Right renal pelvis (tissue), 4 donors: ENCODE measurements at places on chromosomes 6 and 20.

DNA sequence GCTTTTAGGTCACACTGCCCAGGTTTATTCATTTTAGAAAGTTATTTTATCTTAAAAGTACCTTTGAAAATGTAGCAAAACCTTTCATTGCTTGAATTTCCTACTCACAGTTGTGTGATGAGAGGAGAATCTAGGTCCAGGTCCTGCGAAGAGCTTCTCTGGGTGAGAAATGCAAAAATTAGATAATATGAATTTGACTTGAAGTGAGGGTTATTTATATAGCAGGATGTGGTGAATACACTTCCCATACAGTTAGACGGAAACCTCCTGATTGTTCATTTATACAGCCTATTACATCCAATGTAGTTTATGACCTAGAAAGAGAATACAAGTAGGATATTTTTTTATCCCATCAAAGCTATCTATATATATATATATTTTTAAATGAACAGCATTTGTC is 30.5 kb downstream of the CDKAL1 start:
- DNase-seq: no peak

DNA sequence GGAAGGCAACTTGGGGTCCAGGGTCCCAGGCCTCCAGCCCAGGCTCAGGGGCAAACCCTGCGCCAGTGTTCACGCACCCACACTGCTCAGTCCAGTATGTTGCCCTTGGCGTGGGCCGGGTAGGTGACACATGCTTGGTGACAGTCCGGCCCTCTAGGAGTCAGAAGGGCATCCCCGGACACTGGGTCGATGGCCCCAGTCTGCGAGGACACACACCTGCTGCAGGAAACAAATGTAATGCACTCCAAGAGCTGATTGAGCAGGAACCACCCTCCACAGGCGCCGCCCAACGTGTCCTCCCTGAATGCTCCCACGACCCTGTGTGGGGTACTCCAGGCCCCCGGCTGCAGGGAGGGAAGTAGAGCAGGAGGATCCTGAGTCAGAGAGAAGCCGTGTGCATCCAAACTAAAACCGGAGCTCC is 160.7 kb downstream of the DLL1 start:
- DNase-seq: no peak

DNA sequence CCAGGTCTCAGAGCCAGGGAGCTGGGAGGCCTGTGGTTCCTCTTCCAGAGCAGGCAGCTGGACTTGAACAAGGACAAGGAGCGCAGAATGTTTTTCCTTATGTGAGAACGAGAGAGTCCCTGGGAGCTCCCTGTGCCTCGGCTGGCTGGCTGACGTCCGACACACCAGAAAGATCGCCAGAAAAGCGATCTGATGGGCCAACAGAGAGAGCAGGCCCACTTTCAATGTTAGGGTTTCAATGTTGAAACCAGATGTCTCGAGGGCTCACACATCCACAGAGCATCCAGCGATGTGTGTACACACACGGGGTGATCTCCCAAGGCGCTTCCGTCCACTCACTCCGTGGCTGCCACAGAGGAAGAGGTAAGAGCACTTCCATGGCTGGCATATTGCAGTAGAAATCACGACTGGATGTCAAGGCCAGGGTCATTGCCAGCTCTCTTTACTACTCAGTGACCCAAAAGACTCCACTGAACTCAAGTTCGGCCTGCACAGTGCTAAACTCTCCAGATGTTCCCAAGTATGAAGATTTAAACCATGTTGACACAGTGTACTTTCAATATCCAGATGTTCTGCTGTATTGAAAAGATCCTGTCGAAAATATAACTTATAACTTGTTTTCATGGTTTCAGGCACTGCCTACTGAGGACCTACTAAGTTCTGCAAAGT is 70.8 kb upstream of the FOXC1 start:
- no peak for DNase-seq

- no peak for DNase-seq
These were observed 595 bp downstream of the REM1 start for GRCh38 chr20:31475472-31476293.

DNA sequence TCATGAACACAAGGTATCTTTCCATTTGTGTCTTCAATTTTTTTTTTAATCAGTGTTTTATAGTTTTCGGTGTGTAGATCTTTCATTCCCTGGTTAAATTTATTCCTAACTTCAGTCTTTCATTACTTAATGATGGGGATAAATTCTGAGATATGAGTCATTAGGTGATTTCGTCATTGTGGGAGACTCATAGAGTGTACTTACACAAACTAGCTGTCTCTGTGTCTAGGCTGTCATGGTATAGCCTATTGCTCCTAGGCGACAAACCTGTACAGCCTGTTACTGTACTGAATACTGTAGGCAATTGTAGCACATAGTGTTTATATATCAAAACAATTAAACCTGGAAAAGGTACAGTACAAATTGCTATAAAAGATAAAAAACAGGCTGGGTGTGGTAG is 42.1 kb downstream of the SMAP1 start:
- DNase-seq: no peak

DNA sequence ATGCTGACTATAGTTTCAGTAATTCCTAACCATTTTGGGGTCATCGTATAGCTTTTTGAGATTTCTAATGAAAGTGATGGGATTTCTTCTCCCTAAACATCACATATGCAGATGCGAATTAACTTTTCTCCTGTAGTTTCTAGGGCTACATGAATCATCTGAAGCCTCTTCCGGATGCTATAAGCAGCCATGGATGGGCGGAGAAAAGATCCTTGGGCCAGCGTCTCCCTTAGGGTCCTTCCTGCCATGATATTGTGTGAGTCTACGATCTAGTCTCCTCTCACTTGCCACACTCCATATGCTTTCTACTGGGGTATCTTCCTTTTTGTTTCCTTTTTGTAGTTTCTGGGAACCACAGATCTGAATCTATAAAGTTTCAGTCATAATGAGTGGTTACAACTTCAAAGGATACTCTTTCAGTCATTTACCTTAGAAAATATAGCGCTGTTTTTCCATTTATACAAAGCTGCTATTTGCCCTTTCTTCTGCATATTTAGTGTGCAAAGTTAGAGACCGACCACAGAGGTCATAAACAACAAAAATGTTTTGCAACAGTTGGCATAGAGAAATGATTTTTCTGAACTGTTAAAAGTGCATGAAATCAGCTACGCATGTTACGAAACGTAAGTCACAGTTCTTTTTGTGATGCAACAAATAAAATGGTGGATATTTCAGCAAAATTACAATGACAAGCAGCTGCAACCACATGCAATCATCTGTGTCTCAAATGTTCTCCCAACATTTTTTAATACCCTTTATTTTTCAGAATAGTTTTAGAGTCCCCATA is 396.2 kb upstream of the SLC35B3 start:
- no peak for DNase-seq

DNA sequence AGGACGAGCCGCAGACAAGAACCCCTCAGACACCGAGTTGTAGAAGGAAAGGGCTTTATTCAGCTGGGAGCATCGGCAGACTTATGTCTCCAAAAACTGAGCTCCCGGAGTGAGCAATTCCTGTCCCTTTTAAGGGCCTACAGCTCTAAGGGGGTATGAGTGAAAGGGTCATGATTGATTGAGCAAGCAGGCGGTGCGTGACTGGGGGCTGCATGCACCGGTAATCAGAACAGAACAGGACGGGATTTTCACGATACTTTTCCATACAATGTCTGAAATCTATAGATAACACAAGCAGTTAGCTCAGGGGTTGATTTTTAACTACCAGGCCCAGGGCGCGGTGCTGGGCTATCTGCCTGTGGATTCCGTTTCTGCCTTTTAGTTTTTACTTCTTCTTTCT is 226.4 kb upstream of the PLCB4 start:
- DNase-seq: no peak

GRCh38 chr6:31114541-31114878 is at the start of gene PSORS1C1:
Gene PSORS1C1 (plus strand): TSS chr6:31114800. CDS start chr6:31129633, 14,833 bp downstream.
- no peak for DNase-seq

GRCh38 chr20:6732001-6732447 is 35.5 kb upstream of the BMP2 start:
- no peak for DNase-seq

DNA sequence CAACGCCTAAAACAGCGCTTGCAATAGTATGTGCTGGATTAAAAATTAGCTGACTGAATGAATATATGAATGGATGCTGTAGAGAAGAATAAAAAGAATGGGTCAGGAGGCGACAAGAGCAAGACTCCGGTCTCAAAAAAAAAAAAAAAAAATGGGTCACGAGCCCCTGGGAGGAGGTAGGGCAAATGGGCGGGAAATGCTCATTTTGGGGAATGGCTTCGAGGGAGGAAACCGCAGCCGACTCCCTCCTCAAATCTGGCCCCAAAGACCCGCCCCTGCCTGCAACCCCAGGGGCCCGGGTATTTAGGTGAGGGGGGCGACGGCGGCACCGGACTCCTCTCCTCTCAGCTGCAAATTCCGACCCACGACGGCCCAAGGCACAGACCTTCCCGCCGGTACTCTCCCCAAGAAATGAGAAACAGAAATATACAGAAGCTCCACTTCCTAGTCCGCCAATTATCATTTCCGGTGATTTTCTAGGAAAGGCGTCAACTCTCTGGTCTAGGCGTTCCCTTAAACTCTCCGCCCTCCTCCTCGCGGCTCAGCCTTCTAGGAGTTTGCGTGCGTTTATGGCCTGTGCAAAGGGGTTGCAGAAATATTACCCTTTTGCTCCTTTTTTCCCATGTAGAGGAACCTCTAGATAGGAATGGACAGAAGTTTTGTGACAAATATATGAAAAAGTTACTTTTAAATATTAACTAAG is at the start of gene ZNF311:
Gene ZNF311 (minus strand): TSS at position 133 of the 703 bp plus-strand sequence. CDS start 1,361 bp downstream, outside the sequence.
- DNase-seq: peak; percentile 74

DNA sequence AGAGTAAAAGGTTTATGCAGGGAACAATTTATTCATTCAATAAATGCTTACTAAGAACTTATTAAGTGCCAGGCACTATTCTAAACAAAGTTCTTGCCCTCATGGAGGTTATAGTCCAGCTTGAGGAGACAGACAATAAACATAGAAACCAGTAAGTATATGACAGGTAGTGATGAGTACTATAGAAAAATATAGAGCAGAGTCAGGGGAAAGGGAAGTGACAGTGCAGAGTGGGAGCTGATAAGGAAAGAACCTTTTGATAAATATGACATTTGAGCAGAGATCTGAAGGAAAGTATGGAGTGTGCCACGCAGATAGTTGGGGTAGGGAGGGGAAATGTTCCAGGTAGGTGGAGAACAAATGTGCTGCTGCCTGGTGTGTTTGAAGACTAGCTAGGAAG is 12.1 kb downstream of the ACSS2 start:
- no peak for DNase-seq

DNA sequence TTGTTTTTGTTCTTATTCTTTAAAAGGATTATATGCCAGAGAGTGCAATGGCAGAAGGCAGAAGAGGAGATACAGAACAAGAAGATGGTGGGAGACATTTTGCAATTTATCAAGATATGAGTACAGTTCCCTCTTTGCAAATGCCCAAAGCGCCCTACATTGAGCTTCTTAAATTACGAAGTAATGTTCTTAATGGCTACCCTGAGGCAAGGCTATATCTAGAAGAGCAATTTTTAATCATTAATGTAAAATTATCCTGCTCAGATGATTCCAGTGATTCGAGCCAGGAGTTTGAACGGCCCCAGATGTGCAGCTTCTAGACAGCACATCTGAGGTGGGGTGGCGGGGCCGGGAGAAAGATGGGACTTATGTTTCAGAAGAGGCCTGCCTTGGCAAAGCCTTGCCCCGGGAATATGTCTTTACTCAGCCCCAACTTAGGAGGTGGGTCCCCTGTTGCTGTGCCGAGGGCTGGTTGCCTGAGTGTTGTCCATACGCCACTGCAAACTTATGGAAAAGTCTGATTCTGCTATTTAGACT is 84.9 kb upstream of the MLN start:
- DNase-seq: no peak
